M059J (cell line): ENCODE measurements at places on chromosomes 4 and X. TPM values are rescaled to one million over a fixed set of nuclear protein-coding genes. Genes with fewer than 3 reads are reported as not detected.
A peak's percentile ranks its signal among the peaks of the same experiment; 100 is the strongest.

DNA sequence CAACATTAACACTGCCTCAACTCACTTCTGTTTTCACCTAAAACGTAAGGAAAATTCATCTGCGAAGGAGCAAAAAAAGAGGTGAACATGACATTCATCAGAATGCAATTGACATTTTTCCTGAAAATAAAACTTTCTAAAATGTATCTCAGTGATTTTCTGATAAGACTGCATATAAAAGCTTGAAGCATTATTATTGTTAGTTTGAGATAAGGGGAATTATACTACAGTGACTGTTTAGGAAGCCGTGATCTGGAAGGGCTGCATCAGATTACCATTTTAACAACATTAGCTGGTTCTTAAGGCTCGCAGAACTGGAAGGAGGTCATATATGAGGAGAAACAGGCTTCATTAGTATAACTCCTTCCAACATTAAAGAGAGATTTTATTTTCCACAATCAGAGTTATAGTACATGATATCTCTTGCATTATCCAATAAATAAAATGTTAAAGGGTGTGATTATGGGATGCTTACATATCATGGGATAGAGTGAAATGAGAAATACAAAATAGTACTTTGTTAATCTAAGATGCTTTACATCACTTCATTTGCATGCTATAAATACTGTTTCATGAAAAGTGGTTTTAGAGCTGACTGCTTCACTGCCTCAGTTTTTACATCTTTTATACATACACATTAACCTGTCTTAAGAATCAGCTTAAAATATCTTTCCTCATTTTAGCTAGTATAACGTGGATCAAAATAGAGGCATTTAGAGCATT lies 1820.1 kb upstream of the TENM3 start:
- no peak for DNase-seq

GRCh38 chrX:119981286-119982070 lies 37.9 kb upstream of the NKAP start:
- DNase-seq = peak; percentile 49

DNA sequence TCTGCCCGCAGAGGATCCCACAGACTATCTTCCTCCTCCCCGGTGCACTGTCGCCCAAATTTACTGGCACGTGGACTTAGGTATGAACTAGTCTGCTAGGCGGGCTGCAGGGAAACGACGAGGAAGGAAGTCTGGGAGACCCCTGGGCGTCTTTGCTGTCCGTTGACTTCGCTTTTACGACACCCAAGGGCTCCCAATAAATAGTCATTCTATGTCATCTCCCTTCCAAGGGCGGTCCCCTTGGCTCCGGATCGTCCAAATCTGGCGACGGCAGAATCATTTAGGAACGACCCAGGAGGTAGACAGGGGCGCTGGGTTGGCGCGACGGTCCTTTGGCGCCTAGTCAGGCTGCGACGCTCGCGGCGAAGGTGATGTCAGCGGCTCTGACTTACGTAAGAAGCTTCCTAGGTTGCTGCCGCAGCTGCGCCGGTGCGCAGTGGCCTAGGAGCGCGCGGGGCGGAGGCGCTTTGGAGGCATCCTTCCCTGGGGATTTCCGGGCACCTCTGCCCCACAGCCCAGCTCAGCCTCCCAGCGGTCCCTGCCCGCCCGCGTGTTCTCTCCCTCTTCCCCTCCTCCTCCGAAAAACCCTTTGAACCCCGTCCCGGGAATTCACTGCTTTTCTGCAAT lies 2.2 kb downstream of the NHS start:
- peak; percentile 78 for DNase-seq

DNA sequence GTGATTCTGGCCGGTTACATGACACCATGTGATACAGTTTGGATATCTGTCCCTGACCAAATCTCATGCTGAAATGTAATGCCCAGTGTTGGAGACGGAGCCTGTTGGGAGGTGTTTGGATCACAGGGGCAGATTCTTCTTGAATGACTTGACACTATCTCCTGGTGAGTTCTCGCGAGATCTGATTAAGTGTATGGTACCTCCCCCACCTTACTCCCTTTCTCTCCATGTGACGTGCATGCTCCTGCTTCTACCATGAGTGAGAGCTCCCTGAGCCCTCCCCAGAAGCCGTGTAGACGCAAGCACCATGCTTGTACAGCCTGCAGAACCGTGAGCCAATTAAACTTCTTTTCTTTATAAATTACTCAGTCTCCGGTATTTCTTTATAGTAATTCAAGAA lies 23.6 kb downstream of the CPE start:
- DNase-seq = no peak

DNA sequence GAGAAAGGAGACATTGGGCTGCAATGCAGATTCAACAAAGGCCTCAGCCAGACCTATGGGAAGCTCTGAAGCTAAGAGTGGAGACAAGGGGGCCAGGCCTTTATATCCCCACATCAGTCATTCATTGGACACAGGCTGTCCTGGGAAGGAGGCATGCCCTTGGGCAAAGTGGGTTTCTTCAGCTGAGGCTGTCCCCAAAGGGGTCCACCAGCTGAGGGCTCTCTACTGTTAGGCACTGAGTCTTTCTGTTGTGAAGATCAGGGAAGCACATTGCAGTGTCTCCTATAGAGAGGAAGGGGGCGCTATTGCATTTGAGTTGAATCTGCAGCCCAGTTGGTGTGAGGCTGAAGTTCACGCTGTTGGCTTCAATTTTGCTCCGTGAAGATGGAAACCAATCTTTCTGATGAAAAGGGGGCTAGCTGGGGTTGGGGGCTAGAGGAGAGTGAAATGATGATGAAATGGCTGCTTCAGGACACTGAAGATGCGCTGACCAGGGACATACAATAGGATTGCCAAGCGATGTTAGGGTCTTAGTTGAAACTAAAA lies 48.0 kb downstream of the SLC25A5 start:
- DNase-seq = peak; percentile 71

DNA sequence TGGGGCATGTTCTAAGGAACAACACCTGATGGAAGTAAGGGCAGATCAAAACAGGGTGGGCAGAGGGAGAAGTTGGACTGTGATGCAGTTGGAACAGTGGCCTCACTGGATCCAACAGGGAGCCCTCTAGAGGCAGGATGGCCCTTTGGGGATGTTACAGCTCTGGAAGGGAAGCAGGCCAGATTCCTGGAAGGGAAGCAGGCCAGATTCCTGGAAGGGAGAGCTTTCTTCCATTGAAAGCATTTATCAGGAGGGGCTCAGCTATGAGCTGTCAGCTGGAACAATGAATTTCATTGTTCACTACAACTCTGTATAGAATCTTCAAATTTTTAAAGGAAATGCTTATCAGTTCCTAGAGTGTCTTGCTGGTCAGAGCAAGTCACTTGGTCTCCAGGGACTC lies 17.7 kb downstream of the IL15 start:
- peak; percentile 53 for DNase-seq

DNA sequence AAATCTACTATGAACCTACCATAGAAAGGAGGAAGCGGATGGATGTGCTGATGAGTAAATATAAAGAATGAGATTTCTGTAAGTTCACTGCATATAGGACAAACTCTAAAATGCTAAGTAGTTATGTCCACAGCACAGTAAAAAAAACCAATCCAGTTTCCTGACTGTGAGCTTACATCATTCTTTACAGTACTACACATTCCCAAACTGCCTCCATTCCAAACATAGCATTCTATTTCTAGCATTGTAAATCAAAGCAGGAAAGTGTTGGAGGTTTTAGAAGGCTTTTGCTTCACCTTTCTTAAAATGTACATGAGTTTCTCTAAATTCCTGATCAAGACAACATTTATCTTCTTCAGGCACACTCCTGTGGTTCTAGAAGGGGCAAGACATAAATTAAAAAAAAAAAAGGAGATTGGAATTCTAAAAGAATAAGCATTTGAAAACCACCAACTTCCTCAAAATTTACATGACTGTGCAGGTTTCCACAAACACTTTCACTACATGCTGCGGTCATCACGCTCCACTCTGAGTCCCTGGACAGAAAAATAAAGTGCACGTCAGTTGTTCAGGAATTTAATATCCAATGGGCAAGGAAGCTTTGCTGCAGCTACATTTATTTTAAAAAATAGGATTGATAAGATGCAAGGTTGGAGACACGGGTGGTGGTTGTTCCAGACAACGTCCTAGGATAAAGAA lies 297.6 kb upstream of the STS start:
- DNase-seq = no peak

DNA sequence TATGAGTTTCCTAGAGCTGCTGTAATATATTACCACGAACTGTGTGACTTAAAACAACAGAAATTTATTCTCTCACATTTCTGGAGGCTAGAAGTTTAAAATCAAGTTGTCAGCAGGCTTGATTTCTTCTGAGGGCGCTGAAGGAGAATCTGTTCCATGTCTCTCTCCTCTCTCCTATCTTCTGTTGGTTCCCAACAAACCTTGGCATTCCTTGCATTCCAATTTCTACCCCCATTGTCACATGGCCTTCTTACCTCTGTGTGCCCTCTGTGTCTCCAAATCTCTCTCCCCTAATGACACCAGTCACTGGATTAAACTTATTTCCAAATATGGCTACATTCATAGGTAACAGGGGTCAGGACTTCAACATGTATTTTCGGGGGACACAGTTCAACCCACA lies 672.7 kb downstream of the RPA4 start:
- no peak for DNase-seq

DNA sequence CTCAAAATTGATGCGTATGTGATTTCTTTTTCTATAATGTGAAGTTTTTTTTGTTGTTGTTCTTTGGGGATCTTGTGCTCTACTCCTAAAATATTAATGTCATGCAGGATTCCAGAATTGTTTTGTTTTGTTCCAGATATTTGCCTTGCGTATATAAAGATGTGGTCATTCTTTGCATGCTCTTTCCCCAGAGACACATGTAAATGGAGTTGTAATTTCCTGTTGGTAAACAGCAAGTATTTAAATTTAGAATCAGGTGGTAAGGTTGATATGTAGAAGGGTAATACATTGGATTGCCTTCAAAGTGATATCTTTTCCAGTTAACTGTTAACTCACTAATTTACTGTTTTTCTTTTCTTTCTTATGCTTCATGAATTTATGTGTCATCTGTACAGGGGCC lies 23.1 kb upstream of the MAGED1 start:
- no peak for DNase-seq

GRCh38 chr4:39626913-39627312 lies 11.8 kb downstream of the SMIM14 start:
- no peak for DNase-seq

DNA sequence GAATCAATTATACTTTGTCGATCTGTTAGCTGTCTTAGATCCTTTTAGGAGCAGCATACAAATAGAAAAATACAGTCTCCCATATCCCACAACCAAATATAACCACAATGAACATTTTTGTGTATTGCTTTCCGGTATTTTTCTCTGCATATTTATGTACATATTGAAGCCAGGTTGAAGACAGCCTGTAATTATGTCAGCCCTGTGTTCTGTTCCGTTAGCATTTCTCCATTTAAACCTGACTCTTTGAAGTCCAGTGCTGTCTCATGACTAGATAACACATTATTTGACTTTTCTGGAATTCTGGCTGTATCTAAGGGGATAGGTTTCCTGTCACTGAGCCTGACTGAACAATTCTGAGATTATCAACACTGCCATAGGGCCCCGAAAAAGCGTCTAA lies 4.0 kb upstream of the SLC34A2 start:
- no peak for DNase-seq

- DNase-seq = no peak
These were observed 117.5 kb downstream of the DNAAF6 start for GRCh38 chrX:107323786-107324492.

GRCh38 chr4:183885205-183885720 lies 19.8 kb upstream of the STOX2 start:
- no peak for DNase-seq

GRCh38 chr4:122806981-122807679 lies 19.5 kb upstream of the FGF2 start:
- DNase-seq = no peak

DNA sequence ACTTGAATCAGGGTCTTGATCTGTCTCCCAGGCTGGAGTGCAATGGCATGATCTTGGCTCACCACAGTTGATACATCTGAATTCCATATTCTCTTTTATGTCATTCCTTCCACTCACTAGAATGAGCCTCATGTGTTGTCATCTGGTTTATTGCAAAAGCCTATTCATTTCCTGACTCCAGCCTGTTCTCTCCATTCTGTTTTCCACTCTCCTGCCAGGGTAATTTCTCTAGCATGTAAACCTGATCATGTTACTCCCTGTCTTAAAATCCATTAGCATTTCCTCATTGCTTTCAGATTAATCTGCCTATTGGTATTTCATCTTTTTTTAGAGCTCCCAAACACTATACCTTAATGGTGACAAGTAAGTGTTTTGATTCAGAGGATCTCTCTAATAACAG lies 4.3 kb upstream of the DDX60L start:
- DNase-seq = peak; percentile 62

DNA sequence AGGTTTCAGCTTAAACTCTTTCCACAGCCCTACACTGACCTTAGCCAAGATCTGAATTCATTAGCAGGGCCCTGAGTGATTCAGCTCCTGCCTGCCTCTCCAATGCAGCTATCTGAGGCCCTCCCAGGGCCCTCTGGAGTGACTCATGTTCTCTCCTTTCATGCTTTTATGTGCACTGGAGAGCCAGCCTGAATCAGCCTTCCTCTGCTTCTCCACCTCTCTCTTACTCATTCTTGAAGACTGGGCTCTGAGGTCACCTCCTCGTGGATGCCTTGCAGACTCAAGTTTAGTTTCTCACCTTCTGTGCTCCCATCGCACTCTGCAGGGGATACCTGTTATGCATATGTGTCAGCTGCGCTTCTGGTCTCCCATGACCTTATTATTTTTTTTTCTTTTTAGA lies 3.1 kb upstream of the OCIAD2 start:
- peak; percentile 99 for DNase-seq

GRCh38 chr4:96992443-96992842 lies 1150.8 kb downstream of the STPG2 start:
- no peak for DNase-seq

DNA sequence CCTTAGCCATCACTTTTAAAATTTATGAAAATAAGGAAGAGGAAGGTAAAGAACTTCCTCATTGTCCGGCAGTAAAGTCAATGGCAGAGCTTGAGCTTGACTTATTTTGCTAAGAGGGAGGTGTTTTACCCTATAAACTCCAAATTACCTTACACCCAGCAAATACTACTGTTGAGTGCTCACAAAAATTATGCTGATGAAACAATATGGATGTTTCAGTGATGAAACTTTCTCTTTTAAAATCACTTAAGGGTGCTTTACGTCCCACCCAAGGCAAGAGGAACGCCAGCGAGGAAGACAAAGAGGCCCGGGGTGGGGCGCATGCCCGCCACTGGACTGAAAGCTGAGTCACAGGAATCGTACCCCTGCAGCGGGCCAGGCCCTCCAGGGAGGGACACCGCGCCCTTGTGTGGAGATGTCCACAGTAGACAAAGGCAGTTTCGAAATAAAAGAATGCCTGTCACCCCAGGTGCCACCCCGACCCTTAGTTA lies 560 bp upstream of the TMSB4X start:
- DNase-seq = peak; percentile 72

Gene LRAT
- total RNA-seq = not detected in 2 replicates

Gene TCEAL6
- not detected in 2 replicates for total RNA-seq

Gene CSAG3
- total RNA-seq = 2.6 and 3.2 TPM in 2 replicates

Gene SLITRK2
- total RNA-seq = not detected in 2 replicates

Gene TBC1D9
- 9.0 and 15.3 TPM in 2 replicates for total RNA-seq

Gene CYLC1
- not detected in 2 replicates for total RNA-seq

Gene PPP4R3C
- 0.20 and 0.30 TPM in 2 replicates for total RNA-seq
